ENCODE measurements at places on chromosomes 2 and 18.

GRCh38 chr2:144111437-144111836, 408.5 kb downstream of the ZEB2 start:
- DNase-seq: no peak

DNA sequence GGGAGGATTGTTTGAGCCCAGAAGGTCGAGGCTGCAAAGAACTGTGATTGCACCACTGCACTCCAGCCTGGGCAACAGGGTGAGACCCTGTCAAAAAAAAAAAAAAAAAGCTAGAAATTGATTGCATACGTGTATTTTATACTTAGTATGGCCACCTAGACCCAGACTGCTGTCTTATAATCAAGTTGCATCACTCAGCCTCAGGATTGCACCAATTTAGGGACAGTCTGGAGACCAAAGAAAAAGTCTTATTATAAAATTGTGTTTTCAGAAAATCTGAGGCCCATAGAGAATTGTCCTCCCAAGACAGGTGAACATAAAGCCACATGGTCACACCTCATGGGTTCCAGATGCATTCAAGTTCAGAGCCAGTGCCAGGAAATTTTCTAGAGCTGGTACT, 17.1 kb upstream of the PLEKHM3 start:
- no peak for DNase-seq

- no peak for DNase-seq
Measured at GRCh38 chr2:23901966-23902846, 24.7 kb downstream of the ATAD2B start.

DNA sequence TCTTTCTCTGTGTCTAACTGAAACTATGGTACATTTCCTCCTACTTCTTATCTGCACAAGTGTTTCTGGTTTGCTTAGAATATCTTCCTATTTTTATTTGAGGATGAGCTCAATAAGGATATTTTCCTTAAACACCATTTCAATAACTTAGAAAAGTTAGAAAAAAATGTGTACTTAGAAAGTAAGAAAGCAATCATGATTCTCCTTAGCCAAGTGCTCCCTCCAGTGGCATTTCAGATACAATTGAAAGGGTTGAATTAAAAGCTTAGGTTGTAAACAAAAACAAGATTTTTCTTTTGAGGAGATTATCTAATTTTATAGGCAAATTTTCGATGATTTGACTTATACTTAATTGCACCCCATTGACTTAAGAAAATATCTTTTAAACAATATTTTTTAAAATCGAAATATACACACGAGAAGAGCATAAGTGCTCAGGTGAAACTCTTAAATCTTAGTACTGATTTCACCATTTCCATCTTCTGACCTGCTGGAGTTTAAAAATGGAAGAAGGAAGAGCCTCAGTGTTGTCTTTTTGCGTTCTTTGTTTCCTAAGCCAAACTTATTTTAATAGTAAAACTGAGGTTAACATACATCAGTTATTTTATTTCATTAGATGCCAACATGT, 26.9 kb downstream of the C18orf63 start:
- DNase-seq: no peak

DNA sequence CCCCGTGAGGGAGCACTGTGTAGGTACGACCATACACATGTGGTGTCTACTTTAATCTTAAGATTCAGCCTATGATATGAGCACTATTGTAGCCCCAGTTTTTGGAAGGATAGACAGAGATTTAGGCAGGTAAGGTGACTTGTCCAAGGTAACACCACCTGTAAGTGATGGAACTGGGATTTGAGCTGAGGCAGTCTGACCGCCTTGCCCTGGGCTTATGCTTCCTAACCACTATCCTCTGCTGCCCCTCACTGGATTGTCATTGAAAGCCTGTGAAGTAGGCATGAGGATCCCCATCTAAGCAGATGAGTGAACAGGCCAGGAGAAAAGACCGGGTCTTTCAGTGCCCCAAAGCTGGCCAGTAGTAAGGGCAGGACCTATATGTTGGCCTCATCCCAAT, 343.8 kb downstream of the CYRIA start:
- DNase-seq: no peak

DNA sequence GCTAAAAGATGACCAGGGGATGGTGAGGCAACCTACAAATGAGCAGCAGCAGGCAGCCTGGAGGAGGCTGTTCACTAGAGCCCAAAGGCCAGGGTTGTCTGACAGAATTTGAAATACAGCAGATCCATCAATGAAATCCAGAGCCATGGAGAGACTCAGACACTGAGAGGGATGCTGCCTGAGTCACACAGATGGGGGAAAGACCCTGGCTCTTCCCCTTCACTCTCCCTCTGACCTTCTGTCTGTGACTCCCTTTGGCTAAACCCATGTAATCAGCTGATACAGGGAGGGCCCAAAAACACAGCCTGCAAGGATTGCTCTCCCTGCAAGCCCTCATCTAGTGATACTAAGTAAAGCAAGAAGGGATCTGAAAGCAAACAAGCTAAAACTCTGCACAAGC, 166.5 kb upstream of the SPOPL start:
- DNase-seq: no peak

DNA sequence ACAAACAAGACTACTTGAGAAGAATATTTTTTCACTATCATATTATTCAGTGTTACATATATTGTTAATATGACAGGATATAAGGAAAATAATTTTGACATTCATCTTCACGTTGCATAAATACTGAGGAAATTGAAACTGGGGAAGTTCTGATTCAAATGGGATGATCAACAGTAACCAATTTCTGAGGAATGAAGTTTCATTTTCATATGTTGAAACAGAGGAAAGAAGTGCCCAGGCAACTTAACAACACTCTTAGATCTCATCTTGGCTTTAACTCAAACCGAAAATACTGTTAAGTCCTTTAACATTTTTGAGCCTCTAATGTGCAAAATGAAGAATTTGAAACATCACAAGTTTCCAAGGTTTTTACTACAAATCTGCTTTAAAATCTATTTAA, 612.2 kb upstream of the VRK2 start:
- DNase-seq: no peak
